ENCODE measurements at places on chromosomes 4 and X.

GRCh38 chr4:79397951-79398350 is 10.1 kb downstream of the GK2 start:
- no peak for DNase-seq

DNA sequence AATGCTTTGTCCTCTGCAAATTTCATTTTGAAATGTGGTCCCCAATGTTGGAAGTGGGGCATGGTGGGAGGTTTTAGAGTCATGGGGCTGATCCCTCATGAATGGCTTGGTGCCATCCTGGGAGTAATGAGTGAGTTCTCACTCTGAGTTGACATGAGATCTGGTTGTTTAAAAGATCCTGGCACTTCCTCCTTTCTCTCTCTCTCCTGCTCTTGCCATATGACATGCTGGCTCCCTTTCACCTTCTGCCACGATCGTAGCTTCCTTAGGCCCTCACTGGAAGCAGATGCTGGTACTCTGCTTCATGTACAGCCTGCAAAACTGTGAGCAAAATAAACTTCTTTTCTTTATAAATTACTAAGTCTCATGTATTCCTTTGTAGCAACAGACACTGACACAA is 262.0 kb downstream of the IL15 start:
- no peak for DNase-seq

DNA sequence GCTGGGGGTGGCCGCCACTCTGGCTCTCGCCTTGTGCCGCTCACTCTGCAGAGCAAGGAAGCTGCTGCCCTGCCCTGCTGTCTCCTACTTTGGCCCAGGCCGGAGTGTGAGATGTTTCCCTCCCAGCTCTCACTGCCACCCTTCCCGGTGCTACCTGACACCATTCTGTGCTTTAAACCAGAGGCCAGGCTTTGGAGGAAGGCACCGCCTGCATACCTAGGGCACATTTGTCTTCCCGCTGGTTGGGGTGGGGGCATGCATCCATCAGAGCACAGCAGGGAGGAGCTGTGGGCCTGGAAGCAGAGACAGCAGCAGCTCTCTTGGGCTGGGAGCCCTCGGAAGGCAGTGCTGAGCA is 96.9 kb upstream of the PSAPL1 start:
- no peak for DNase-seq

DNA sequence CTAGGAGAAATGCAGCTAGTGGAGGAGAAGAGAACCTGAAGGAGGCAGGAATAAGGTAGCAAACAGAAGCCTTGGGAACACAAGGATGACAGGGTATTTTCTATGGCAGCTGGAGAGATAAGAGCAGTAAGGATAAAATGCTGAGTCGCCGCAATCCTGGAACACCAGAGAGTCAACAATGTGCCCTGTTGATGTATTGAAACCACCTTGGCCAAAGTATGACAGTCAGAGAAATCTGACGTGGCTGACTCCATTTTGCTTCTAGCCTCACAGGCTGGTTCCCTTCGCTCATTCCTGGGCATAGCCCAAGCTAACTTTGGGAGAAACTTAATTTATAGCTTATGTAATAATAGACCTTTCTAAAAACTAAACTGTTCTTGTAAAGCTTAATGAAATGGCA is 56.6 kb upstream of the C4orf54 start:
- DNase-seq = no peak

- DNase-seq = no peak
Measured at GRCh38 chrX:145848857-145849256, 31.2 kb downstream of the SLITRK2 start.

DNA sequence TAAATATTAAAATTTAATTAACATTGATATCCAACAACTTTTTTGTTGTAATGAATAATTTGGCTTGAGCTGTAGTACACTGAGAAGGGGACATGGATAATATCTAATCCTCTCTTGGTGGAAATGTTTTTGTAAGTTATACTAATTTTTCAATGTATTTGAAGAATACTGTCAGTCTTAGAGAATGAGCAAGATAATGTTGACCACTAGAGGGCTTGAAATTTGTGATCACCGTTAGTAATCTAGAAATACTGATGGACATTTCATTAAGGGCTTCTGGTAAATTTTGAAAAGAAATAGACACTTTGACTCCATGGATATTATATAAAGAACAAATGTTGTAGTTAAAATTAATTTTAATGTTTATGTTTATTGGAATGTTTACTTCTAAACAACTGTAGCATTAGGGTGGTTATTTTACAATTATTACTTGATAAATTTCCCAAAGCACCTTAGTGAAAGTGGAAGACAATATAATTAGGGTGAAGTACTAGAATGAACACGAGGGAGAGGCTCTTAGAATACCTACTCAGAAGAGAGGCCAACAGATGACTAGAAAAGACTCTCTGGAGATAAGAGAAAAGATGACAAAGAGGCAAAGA is 20.0 kb upstream of the CAMK2D start:
- DNase-seq = peak; percentile 61

DNA sequence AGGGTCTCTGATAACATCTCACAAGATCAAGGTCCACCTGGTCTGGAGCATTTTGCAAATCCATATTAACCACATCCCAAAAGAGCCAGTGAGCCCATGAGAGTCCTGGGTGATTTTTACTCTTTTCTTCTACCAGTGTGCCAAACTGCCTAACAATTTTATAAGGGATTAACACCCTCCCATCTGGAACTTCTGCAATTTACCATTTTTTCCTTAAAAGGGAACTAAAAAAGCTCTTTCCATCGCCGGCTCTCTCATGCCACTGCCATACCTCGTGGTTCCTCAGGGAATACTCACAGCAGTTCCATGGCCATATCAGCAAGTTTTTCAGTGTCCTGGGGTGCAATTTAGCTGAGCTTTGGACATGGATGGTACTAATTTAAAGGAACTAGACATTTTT is 55.7 kb downstream of the SEPSECS start:
- DNase-seq = no peak

DNA sequence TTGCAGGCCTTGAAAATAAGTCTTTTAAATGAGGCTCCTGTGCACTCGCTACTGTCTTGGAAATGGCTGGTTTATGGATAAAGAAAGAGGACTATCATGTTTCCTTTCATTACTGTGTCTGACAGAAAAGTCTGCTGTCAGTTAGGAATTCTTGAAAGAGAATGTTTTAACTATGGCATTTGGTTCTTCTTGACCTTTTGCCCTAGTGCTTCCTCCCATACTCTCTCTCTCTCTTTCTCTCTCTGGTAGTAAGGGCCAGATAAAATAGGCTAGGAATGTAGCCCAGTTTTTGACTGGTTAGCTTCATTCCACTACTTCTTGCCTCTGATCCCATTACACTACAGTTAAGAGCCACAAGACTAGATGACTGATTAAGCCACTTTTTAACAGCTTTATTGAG is 29.8 kb downstream of the YY2 start:
- DNase-seq = no peak

GRCh38 chr4:184439856-184440594 is 34.3 kb downstream of the IRF2 start:
- no peak for DNase-seq

GRCh38 chrX:153723351-153724251 is 586 bp downstream of the BCAP31 start:
- peak; percentile 67 for DNase-seq

GRCh38 chrX:43557792-43558191 is 98.3 kb upstream of the MAOA start:
- peak; percentile 67 for DNase-seq

- DNase-seq = no peak
Measured at GRCh38 chr4:159552979-159553768, 450.3 kb downstream of the RAPGEF2 start.

DNA sequence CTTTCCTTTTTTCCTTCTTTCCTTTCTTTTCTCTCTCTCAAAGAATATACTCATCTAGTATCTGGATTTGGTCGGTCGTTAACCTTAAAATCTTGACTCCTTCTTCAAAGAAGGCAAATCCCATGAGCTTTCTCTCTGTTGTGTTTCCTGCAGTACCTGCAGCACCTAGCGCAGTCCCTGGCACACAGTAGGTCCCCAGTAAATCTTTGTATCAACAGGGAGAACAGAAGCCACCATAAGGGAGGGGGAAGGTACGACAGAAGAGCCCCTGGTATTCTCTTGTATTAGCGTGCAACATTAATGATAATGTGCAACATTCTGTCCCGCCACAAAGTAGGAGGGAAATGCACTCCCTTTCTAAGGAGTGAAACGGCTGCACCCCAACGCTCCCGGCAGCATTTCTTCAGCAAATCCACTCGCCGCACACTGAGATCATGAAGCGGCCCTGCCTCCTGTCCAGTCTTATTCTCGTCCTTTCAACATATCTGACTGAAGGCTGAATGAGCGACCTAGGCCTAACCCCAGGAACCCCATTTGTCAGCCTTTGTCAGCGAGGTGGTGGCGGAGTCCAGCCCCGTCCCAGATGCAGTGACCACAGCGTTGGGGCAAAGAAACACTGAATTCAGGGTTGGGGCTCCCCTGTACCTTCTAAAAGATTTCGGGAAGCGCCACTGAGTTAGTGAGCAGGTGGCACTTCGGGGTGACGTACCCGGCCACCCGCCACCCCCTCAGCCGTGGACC is 133.7 kb downstream of the AMELX start:
- peak; percentile 17 for DNase-seq

DNA sequence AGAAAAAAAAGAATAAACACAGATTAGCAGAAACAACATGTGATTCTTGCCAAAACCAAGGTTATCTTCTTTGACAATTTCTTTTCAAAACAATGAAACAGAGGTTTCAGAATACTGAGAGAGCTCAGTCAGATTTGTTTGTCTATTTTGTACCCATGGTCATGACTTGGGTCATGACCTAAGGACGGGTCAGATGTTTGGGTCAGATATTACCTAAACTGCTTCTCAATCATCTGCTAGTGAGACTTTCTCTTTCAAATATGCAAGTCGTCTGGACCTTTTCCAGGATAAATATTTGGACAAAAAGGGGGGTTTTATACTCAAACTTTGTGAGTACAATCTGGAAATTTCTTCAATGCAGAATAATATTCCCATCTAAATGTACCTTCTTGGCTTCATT is 148.3 kb upstream of the USP38 start:
- DNase-seq = no peak

- peak; percentile 48 for DNase-seq
Measured at GRCh38 chr4:102263024-102263787, 82.1 kb downstream of the SLC39A8 start.

GRCh38 chr4:137754652-137755471 is 222.6 kb upstream of the PCDH18 start:
- DNase-seq = no peak

GRCh38 chr4:145276050-145276449 is 95.7 kb upstream of the OTUD4 start:
- no peak for DNase-seq

GRCh38 chr4:163042306-163042705 is 124.4 kb downstream of the NAF1 start:
- DNase-seq = no peak

Data from GM12865 (cell line).